T-helper 1 cell (primary cell): ENCODE measurements at places on chromosomes 6 and 20.

- no peak for DNase-seq
Measured at GRCh38 chr6:107538856-107539387, 49.0 kb downstream of the SOBP start.

- no peak for DNase-seq
Measured at GRCh38 chr20:48621376-48622078, 206.3 kb downstream of the PREX1 start.

DNA sequence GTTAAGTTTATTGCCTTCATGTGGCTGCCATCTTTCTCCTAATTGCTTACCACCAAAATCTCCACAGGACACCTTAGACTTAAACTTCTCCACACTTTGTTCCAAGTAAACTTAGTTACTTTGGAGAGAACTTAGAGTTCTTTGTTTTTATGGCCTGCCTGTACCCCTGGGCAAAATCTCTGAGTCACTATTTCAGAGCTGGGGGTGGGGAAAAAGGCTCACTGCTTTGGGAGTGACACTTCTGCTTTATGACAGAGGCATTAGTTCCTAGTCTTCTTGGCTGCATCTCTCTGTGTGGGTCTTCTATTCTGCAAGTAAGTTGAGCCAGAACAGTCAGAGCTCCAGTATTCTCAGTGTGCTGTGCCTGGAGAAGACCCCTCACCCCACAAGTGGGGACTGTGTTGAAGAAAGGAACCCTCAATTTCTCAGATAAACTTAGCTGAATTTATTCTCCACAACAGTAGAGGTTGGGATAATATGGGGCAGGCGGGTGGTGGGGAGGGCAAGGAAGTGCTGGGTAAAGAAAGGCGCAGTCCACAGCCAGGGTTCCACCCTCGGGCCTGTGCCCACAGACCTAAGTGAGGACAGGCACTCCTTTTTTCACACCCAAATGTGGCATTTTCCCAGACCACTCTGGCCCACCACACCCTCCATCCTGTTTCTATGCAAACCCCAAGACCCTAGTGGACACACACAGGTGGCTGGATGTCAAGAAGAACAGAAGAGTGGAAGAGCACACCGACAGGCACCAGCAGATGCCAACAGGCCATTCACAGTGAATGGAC, 636.6 kb upstream of the MAN1A1 start:
- no peak for DNase-seq

DNA sequence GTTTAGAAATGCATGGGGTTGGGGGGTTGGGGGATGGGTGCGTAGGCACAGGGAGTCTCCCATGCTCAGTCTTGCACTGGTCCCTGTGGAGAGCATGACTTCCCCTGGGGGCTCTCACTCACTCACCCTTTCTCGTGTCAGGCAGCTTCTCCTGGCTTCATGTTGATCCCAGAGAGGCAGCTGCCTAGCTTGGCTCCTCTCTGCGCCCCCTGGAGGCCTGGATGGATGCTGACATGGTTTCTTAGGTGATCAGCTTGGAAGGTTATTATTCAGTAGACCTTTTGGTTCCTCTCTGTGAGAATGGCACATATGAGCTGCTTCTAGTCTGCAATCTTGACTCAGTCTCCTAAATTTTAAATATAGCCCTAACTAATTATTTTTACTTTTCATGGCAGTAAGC, 109.3 kb upstream of the FAM83B start:
- DNase-seq = no peak

DNA sequence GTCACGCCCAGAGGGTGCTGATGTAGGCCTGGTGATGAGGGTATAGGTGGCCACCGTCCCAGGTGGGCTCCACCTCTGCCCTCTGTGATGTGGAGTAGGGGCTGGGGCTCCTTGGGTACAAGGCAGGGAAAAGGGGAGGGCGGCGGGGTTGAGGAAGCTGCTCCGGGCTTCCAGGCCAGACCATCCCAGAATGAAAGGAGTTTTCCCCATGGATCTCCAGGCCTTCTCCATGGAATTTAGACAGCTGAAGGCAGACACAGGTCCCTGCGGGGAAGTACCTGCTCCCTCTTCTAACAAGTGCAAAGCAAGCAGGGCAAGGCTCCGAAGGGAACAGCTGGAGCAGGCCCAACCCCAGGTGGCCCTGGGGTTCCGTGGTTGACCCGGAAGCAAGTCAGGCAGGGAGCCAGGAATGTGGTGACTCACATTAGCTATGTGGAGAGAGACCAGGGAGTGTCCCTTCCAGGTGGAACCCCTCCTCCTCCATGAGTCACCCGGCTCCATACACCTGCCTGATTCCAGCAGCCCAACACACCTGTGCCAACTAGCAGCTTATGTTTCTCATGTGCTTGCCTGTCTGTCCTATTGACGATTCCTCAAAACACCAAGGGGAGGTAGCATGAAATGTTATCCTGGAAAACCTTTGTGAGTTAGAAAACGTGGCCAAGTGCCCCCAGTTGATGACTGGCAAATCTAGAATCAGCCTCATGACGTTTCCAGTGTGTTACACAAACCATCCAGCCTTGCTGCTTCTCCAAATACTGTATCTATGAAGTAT, 59.7 kb upstream of the SNX9 start:
- DNase-seq = no peak

DNA sequence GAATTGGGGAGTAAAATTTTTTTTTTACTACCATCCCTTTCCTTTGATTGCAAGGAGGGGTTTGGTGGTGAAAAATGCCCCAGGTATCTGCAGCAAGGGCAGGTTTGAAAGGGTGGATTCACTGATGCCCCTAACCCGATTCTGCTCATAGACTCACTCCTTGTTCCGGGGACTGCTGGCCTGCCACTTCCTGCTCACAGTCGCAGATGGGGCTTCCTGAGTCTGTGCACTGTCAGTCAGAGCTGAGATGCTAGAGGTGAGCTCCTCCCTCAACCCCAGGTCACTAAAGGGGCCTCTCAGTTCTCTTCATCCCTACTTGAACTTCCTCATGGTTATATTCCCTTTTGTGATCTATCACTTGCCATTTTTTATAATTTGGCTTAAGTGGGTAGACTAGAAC, 357.9 kb downstream of the FARS2 start:
- DNase-seq = peak; percentile 40

- no peak for DNase-seq
Measured at GRCh38 chr20:6784210-6784631, 16.7 kb downstream of the BMP2 start.

- DNase-seq = no peak
Measured at GRCh38 chr20:6746901-6747609, 20.4 kb upstream of the BMP2 start.

- DNase-seq = no peak
Measured at GRCh38 chr6:327538-328116, 35.3 kb downstream of the DUSP22 start.

GRCh38 chr6:3307436-3307835, 48.7 kb downstream of the PSMG4 start:
- no peak for DNase-seq

DNA sequence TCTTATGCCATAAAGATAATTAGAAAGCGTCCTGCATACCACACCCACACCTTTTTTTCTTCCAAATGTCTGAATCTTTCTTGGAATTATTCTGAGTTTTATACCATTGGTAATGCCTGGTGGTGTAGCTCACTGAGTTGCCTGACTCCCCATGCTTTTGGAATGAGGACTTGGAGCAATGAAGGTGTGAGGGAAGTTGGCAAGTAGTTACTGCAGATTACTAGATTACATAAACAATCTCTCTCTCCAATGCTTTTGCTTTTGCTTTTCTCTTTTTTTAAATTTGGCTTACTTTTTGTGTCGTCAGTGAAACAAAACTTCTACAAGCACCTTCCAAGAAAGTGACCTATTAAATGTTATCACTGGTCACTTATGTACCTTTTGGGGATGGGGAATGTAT, 406.1 kb upstream of the SOX4 start:
- no peak for DNase-seq

DNA sequence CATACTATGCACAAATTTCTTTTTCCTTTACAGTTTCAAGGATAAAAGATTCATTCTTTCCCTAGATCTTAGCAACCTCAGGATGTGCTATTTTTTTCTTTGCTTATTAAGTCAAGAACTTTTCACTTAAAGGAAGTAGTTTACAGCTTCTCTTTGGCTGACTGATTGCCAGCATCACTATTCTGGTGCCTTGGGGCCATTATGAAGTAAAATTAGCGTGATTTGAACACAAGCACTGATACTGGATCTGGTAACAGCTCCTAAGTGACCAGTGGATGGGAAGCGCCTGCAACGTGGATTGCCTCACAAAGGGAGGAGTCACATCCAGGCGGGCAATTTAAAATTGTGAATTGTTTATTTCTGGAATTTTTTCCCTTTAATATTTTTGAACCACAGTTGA, 147.1 kb downstream of the ARID1B start:
- no peak for DNase-seq

- no peak for DNase-seq
Measured at GRCh38 chr20:50673466-50674137, 17.7 kb downstream of the RIPOR3 start.

- peak; percentile 53 for DNase-seq
Measured at GRCh38 chr6:38638941-38639497, 710 bp downstream of the BTBD9 start.

DNA sequence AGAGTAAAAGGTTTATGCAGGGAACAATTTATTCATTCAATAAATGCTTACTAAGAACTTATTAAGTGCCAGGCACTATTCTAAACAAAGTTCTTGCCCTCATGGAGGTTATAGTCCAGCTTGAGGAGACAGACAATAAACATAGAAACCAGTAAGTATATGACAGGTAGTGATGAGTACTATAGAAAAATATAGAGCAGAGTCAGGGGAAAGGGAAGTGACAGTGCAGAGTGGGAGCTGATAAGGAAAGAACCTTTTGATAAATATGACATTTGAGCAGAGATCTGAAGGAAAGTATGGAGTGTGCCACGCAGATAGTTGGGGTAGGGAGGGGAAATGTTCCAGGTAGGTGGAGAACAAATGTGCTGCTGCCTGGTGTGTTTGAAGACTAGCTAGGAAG, 12.1 kb downstream of the ACSS2 start:
- no peak for DNase-seq

- DNase-seq = no peak
Measured at GRCh38 chr6:150143516-150144293, 861 bp downstream of the PPP1R14C start.

DNA sequence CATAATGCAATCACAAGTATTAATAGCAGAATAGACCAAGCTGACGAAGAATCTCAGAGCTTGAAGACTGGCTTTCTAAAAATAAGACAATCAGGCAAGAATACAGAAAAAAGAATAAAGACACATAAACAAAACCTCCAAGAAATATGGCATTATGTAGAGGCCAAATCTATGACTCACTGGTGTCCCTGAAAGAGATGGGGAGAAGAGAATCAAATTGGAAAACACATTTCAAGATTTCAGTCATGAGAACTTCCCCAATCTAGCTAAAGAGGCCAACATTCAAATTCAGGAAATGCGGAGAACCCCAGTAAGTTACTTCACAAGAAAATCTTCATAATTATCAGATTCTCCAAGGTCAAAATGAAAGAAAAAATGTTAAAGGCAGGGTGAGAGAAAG, 69.0 kb upstream of the PDE7B start:
- no peak for DNase-seq

DNA sequence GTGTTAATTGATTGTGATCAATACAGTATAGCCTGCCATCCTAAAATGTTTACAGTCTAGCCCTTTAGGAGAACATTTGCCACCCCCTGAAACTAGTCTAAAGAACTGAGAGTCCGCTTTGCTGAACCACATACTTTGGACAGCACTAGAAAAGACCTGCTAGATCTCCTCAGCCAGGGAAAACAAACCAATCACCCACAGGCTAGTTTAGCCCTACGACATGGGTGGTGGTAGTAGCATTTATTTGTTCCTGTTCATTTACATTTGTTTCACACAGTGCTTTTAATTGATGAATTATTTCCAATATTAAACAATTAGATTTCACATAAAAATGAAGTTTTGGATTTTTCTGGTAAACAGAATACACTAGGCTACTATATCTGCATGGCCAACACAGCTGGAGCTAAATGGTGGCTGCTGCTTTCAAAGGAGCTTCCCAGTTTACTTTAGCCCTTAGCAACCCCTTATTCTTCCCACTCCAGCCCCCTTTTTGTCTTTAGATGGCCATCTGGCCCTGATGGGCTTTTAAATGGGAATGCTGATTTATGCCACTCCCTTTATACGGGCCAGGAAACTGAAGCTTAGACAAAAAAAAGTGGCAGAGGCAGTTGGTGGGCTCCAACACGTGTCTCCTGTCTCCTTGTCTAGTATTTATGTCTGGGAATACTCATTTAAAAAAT, 72.4 kb downstream of the ADGRG6 start:
- no peak for DNase-seq

DNA sequence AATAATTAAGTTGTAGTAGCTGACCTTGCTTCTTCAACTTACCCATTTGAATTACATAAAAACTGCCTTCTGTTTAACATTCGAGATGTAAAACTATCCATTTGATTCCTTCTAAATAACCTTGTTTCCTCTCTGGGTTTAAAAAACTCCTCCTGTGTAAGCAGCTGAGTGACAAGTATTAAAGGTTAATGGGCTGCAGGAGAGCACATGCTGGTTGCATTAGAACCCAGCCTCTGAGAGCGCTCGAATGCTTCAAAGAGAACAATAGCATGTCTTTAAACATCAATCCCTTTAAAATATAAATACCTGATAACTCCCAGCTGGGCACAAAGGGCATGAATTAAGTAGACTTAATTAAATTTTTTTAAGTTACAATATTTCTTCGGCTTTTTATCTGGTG, 215.8 kb downstream of the EYA4 start:
- DNase-seq = no peak

GRCh38 chr6:110629153-110629552, 152.7 kb upstream of the SLC22A16 start:
- DNase-seq = no peak

DNA sequence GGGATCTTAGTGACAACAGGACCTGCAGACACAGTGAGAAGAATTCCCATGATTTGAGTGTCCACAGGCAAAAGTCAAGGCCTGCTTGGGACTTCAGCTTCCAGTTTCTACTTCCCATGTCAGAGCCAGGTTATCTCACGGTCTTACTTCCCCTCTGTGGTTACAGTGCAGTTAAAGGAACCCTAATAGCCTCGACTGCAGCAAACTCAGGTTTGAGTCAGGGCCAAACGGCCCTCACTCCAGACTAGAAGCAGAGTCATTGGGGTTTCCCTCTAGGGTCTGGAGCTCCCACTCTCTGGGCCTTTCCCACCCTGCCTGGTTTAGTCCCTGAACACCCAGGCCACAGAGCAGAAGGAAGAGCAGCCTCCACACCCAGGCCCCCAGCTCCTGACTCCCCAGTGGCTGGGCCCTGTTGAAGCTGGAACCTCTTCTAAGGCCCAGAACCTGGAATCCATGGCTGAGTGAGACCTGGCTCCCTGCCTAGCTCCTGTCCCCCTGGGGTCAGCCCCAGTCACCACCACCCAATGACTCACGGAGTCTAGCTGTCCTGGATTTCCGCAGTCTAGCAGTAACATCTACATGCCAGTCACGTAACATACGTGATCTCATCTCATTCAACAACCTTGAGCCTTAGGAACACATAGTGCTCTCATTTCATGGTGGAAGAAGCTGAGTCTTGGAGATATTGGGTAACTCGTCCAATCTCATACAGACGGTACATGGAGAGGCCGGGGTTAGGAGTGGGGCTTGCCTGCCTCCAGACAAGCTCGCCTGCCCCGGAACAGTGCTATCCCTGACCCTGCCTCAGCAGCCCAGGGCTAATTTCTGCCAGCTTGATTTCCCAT, 9.2 kb upstream of the GHRH start:
- no peak for DNase-seq

GRCh38 chr6:145562771-145563615, 172.3 kb downstream of the EPM2A start:
- DNase-seq = no peak
